ENCODE measurements at places on chromosomes 5 and 9.

GRCh38 chr5:14357851-14358250 lies 214.7 kb downstream of the TRIO start:
- DNase-seq: no peak

GRCh38 chr5:35182910-35183535 lies 47.3 kb downstream of the PRLR start:
- DNase-seq: no peak

- no peak for DNase-seq
These were observed 96.7 kb upstream of the MAMDC2 start for GRCh38 chr9:69946800-69947437.

GRCh38 chr5:13658761-13659160 lies 285.7 kb downstream of the DNAH5 start:
- DNase-seq: no peak

GRCh38 chr5:4188704-4189103 lies 593.1 kb downstream of the IRX1 start:
- DNase-seq: no peak

GRCh38 chr5:56377573-56377972 lies 144.4 kb upstream of the ANKRD55 start:
- no peak for DNase-seq

GRCh38 chr5:123429993-123430392 lies 6.8 kb upstream of the CEP120 start:
- DNase-seq: no peak

- DNase-seq: no peak
These were observed 8.6 kb downstream of the FSTL4 start for GRCh38 chr5:133603711-133604110.

DNA sequence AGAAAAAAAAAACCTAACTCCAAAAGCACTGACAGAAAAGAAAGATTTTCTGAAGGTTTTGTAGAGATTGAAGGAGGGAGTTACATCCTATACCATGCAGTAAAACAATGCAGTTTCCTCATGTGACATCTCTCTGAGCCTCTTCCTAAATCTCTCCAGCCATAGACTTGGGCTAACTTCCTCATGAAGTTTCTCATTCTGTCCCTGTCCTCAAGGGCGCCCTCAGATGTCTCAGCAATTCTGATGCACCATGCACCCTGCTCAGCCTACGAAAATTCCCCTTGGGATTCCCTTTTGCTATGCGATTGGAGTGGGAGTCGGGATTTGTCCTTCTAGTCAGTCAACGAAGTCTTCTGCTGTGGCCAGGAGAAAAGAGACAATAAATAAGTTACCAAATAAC lies 68.9 kb downstream of the FAT2 start:
- no peak for DNase-seq

GRCh38 chr9:110334871-110335270 lies 2.8 kb downstream of the TXNDC8 start:
- no peak for DNase-seq

Data from DMS 273 treated with DMSO at 0.1 percent for 48 hours (cell line).